T1000 (cell line): ENCODE measurements at places on chromosomes 2 and 18.

DNA sequence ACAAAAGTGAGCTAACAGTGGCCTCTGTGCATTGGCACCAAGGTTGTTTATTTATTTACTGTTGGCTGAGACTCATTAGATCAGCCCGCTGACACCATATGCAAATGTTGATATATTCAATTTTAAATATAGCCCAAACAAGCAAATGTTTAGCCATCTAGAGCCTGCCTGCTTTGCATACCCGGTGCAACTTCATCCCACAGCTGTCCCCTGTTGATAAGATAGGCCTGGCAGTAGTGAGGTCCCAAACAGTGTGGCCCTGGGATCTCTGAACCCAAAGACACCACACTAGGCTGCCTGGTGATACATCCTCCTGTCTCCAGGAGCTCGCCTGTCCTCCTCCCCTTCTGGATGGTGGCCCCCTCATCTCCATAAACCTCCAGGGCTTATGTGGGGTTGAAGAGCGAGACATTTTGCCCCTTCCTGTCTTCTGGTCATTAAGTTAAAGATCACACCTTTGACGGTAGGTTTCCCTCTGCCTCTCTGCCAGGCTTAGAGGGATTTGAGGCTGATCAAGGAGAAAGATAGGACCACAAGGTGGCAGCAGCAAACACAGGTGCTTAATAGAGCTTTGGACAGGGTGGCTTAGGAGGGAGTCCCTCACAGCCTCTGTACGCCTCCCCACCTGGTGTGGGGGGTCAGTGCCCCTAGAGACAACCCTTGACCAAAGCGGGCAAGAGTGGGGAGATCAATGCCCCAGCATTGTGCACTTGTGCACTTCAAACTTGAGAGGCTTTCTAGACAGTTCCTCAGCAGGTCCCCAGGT, 23.7 kb upstream of the MYO5B start:
- no peak for DNase-seq

GRCh38 chr2:86335865-86336674, 1.4 kb downstream of the REEP1 start:
- DNase-seq = no peak

- no peak for DNase-seq
Observed at GRCh38 chr2:188319838-188320237, 28.2 kb downstream of the GULP1 start.

GRCh38 chr2:33448220-33448899, 28.1 kb upstream of the RASGRP3 start:
- DNase-seq = no peak

DNA sequence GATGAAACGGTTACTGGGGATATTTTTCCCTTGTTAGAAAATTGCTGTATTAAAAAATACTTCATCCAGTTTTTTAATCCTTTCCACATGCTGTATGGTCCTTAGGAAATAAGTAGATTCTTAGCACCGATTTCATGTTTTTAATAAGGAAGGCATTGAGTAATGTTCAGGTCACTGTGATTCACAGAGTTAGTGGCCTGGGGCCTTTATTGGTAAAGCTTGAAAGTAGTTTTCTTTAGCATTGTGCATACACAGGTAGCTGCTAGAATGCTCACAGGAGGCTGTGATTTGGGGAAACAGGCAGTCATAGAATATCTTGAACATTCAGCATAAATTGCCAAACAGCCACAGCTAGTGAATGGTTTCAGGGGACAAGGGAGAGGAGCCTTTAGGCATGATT, 79.8 kb downstream of the XRCC5 start:
- DNase-seq = no peak

DNA sequence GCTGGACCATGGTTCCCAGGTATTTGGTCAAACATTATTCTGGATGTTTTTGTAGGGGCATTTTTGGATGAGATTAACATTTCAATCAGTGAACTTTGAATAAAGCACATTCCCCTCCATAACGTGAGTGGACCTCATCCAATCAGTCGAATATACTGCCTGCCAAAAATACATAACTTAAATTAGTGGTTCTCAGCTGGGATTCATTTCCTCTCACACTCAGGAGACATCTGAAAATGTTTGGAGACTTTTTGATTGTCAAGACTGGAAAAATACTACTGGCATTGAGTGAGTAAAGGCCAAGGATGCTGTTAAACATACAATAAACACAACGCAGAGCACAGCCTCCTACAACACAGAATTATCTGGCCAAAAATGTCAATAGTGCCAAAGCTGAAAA, 198.2 kb downstream of the MYO1B start:
- DNase-seq = no peak
